ENCODE measurements at places on chromosomes 7 and 10.

GRCh38 chr7:115014794-115015193, 92.9 kb downstream of the MDFIC start:
- no peak for DNase-seq

DNA sequence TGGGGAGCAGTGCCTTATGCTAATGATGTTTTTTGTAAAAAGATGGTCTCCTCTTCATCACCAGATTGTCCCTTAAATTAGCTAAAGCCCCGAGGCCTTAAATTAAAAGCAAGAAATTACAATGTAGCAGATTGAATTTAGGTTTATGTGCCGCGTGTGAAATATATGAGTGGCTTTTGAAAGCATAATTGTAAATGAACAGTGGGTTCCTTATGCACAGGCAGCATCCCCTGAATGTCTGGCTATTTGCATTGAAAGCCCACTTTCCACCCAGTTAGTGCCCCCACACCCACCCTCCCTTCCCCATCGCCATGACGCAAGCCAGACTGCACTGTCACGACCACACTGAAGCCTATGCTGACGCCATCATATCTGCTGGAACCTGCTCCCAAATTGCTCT, 62.4 kb upstream of the SORCS3 start:
- DNase-seq = no peak

DNA sequence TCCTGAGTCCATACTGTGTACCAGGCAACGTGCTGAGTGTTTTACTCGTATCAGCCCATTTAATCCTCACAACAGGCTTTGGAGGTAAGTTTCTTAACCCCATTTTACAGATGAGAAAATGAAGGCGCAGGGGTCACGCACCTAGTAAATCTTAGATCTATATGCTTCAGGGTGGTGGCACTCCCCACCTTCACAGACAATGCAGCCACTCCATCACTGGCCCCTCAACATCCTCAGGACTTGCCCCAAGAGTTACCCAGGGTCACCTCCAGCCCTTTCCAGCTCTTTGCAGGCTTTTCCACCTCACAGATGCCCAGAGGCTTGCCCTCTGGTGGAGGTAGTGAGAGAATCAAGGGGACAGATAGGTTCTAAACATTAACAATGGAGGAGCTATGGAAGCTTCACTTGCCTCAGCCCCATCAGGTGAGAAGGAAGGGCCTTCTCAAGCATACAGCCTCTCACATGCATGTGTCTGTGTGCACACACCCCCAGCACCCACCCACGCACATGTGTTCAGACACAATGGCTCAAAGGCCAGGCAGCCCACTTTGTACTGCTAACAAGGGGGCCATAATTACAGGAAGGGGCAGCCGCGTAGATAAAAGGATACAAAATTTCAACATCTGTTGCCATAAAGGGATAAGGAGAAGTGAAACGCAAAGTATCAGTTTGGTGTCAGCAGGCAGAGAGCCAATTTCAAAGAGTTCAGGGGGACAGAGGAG, 29.1 kb downstream of the DPCD start:
- no peak for DNase-seq

GRCh38 chr7:150862356-150862755, 10.0 kb downstream of the AOC1 start:
- DNase-seq = no peak

DNA sequence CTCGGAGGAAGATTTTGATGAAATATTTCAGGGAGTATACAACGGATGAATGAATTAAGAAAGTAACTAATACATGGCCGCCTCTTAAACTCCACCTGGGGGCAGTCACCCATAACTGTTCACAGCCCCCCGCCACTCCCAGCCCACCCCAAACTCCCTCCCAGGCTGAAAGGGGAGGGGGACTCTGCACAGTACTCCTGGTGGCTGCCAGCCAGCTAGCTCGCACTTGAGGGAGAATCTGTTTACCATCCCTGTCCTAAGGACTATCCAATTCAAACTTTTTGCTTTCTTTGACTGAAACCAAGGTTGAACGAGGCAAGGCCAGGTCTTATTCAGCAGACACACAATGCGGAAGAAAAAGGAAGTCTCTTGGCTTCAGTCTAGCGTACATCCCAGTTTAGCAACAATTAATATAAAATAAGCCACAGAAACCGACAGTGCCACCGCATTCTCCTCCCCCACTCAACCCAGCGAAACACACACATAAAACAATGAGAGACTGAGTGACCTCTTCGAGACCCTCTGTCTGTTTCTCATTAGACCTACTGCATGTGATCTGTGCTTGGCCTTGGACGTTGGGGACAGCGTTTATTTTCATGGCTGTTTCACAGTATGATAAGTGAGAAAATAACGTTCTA, 219.5 kb downstream of the GLI3 start:
- DNase-seq = no peak

DNA sequence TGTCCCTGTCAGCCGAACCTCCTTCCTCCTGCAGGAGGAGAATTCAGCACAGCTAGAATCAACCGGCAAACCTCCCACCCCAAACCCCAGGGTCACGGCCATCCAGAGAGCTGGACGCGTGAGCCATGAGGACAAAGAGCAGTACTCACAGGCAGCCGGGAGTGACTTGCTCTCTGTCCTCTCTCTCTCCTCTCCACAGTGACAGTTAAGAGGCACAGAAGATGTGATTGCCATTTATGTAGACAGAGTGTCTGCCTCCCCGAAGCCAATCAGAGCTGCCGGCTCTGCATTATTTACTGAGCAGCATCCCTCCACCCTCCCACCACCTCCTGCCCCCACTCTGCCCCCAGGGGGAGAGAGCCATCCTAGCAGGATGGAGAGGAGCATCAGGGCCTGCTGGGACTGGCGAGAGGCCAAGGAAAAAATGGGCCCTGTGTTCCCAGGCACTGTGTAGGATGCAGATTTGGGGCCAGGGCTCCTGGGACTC, 4.3 kb downstream of the DDC start:
- no peak for DNase-seq

GRCh38 chr7:102073931-102074880, 212.5 kb upstream of the SH2B2 start:
- no peak for DNase-seq

DNA sequence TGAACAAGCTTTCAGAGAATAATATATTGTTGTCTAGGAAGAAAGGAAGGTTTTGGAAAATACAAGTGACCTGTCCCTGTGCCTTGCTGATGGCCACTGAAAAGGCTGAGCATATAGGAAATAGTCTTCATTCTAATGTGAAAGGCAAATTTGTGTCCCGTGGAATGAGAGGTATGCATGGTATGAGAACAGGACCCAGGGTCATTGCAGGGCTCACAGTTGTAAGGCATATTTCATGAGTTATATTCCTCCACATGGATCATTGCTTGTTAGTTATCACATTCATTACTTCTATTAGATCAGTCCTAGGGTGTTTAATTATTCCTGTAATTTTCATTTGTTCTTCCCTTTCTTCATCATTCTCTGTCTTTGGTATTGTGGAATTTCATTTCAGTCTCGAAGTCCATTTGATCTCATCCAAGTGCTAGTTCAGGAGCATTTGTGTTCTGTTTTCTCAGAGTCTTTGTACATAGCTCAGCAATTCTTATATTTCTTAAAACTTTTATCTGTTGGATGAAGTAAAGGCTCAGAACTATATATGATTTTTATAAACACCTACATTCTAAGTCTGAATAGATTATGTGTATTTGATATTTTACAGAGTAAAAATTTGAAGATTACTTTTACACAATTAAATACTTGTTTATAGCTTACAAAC, 39.4 kb upstream of the ARHGAP21 start:
- DNase-seq = no peak

- no peak for DNase-seq
Measured at GRCh38 chr7:141945356-141945755, 1.4 kb downstream of the CLEC5A start.

DNA sequence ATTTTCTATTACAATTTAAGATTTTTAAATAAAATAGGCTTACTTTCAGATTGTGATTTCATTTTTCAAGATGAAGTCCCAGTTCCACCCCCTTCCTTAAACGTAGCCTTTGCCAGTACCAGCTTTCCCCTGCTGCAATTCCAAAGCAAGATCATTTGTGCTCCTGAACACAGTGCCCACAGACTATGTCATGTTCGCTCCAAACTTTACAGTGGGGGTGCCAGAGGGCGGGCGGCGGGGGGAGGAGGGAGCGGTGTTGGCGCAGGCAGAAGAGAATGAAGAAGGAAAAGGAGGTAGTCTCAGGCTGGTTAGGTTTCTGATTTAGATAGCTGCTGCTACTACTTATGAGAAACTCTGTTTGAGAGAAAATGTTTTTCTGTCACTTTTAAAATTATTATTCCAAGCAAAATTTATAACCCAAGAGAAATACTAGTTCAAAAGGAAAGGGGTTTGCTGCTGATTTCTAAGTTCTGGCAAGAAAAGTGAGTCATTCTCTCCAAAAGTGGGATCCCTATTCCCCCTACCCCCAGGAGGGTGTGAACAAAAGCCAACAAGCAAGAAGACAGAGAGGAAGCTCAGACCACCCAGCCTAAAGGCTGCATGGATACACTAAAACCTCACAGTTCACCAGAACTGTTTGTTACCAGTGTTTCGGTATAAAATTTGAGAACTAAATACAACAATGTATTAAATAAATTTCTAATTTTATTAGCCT, 109.6 kb downstream of the SRPK2 start:
- DNase-seq = no peak

GRCh38 chr7:23490357-23491135, 20.3 kb upstream of the IGF2BP3 start:
- no peak for DNase-seq

GRCh38 chr10:132982301-132982989, 40.1 kb upstream of the CFAP46 start:
- no peak for DNase-seq

GRCh38 chr10:95260909-95261552, 29.8 kb downstream of the PDLIM1 start:
- DNase-seq = no peak

- no peak for DNase-seq
Measured at GRCh38 chr10:24652381-24652957, 71.2 kb downstream of the ARHGAP21 start.

- DNase-seq = no peak
Measured at GRCh38 chr10:128031216-128031615, 95.0 kb downstream of the MKI67 start.

DNA sequence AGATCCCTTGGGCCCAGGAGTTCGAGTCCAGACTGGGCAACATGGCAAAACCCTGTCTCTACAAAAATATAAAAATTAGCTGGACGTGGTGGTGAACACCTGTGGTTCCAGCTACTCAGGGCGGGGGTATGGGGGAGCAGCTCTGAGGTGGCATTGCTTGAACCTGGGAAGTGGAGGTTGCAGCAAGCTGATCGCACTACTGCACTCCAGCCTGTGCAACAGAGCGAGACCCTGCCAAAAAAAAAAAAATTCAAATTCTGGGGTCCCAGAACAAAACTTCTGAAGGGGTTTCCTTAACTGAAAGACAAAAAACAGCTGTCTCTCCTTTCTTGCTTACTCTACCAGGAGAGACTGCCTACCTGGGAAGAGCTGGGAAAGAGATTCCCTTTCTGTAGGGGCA, 27.0 kb downstream of the DNMBP start:
- DNase-seq = no peak

GRCh38 chr10:110479710-110480109, 18.0 kb upstream of the DUSP5 start:
- no peak for DNase-seq

Data from stimulated activated CD8-positive, alpha-beta memory T cell treated with anti-CD3 and anti-CD28 coated beads, Interleukin-7, amount 100 ng/mL, for 1 hour (primary cell).